ENCODE measurements at places on chromosomes 2 and 18.

- DNase-seq = peak; percentile 35
Measured at GRCh38 chr2:126655500-126656430, at the start of gene GYPC. TSS of gene GYPC (plus strand) at chr2:126656158. CDS start at chr2:126656264, 106 bp downstream.

DNA sequence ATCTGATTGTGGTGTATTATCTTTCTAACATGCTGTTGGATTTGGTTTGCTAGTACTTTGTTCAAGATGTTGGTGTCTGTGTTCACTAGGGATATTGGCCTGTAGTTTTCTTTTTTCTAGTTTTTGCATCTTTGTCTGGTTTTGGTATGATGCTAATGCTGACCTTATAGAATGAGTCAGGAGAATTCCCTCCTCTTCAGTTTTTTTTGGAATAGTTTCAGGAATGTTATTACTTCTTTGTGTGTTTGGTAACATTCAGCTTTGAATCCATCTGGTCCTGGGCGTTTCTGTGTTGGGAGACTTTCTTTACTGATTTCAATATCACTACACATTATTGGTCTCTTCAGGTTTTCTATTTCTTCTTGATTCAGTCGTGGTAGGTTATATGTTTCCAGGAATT, 124.2 kb upstream of the EPB41L5 start:
- DNase-seq = no peak

DNA sequence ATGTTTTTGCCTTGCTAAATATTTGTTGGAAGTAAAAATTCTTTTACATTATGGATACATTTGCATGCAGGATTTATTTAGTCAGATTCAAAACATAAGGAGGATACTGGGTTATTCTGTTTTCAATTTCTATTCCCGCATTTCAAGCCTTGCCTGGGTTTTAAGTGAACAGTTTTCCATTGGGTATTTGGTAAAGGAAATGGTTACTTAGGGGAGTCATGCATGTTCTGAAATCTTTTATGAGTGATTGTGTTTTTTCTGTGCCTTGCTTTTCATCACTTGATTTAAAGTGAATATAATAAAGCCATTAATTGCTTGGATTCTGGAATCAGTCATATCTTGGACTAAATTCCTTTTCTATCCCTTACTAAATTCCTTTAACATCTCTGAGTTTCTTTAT, 12.0 kb upstream of the SP9 start:
- no peak for DNase-seq

DNA sequence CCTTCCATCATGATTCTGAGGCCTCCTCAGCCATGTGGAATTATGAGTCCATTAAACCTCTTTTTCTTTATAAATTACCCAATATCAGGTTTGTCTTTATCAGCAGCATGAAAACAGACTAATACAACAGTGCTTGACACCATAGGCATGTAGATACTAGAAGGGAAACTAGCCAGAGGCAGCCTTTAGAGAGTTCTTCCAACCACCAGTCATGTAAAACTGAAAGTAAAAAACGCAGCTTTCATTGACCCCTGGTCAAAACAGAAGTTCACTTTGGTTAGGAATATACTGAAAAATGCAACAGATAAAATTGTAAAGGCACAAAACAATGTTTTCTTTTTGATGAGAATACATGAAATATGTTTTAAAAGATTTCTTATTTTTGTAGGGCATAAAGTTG, 122.8 kb upstream of the L3MBTL4 start:
- no peak for DNase-seq

GRCh38 chr2:176001281-176001915, 669 bp downstream of the LNPK start:
- peak; percentile 19 for DNase-seq

GRCh38 chr2:58376592-58376991, 135.5 kb upstream of the FANCL start:
- DNase-seq = no peak

- DNase-seq = no peak
Measured at GRCh38 chr2:189369566-189369965, 71.7 kb upstream of the WDR75 start.

DNA sequence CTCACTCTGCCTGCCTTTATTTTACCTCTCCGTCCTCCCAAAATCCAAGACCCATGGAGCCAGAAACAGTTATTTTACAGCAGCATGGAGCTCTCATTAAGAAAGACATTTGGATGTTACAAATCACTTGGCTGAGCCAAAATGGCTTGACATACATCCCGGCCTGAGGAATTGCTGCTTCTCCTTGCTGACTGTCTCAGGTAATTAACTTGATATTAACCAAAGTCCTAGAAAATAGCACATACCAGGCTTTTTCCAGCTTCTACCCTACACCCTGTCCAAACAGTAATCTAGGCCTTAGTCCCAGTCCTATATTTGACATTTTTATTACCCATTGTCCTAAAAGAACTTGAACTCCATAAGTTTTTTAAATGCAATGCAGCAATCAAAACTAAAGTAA, 205.0 kb downstream of the TMX3 start:
- no peak for DNase-seq

- DNase-seq = no peak
Measured at GRCh38 chr18:65671621-65672415, 79.0 kb upstream of the CDH7 start.

DNA sequence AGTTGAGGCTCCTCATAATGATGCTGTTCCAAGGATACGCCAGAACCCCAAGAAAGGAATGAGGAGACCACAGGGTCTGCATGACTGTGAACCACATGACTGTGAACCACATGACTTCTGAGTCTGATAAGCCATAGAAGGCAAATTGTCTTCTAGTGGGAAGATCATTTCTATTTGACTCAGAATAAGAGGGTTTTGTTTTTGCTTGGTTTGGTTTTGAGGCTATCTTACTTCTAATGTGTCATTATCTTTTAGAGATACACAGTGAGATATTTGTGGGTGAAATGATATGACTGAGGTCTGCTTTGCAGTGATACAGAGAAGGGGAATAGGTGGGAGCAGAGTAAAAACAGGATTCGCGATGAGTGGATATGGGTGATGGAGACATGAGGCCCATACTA, 28.9 kb upstream of the BCL2L11 start:
- DNase-seq = no peak

DNA sequence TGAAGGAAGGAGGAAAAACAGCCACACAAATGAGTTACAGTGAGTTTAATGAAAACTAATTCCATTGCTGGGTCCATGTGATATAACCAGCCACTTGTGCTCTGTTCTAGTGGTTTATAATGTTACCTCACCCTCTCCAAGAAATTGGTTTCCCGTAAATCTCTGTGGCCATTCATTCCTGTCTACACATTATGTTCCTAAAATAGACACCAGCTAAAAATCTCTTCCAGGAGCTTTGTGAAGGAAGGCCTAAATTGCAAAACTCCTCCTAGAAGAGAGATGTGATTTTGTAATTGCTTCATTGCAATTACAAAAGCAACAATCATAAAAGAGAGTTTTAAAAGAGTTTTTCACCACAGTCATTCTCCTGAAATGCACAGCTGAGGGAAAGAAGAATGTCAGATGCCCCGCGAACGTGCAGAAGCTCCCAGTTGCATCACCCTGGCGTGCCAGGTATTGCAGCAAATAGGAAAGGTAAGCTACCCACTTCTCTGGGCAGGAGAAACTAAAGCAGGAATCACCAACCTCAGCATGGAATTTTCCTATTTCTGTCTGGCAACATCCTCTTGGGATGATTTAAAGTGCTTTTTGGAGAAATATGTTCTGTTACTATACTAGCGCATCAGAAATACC, 1.7 kb downstream of the SCN1A start:
- DNase-seq = no peak

- no peak for DNase-seq
Measured at GRCh38 chr18:61489334-61489733, 156.1 kb downstream of the CDH20 start.

DNA sequence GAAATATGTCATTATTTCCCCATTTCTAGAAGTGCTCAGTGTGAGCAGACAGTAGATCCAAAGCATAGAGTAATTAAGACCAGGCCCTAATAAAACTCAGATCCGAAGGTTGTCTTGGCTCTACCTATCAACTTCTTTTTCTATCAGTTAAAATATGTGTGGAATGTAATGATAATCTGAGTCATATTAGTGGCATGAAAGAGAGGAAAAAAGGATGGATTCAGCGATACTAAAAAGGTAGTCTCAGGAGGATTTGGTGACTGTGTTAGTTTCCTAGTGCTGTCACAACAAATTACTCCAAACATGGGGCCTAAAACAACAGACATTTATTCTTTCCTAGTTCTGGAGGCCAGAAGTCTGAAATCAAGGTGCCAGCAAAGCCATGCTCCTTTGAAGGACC, 103.7 kb upstream of the NABP1 start:
- no peak for DNase-seq

- no peak for DNase-seq
Measured at GRCh38 chr18:5253910-5254309, 41.6 kb downstream of the ZBTB14 start.

GRCh38 chr18:63801343-63801742, 26.1 kb downstream of the SERPINB7 start:
- DNase-seq = no peak

GRCh38 chr2:186884587-186884986, 35.6 kb upstream of the ZSWIM2 start:
- DNase-seq = no peak

GRCh38 chr2:56626927-56627326, 443.1 kb downstream of the CCDC85A start:
- no peak for DNase-seq

GRCh38 chr2:235054919-235055318, 103.1 kb downstream of the SH3BP4 start:
- no peak for DNase-seq

DNA sequence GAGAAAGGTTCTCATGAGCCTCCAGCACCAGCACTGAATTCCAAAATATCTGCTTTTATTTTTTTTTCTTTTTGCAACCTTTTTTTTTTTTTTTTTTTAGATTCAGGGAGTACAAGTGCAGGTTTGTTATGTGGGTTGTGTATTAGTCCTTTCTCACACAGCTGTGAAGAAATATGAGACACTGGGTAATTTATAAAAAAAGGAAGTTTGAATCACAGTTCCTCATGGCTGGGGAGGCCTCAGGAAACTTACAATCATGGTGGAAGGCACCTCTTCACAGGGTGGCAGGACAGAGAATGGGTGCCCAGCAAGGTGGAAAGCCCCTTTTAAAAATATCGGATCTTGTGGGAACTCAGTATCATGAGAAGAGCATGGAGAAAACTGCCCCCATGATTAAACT, 7.9 kb upstream of the TMX3 start:
- no peak for DNase-seq

DNA sequence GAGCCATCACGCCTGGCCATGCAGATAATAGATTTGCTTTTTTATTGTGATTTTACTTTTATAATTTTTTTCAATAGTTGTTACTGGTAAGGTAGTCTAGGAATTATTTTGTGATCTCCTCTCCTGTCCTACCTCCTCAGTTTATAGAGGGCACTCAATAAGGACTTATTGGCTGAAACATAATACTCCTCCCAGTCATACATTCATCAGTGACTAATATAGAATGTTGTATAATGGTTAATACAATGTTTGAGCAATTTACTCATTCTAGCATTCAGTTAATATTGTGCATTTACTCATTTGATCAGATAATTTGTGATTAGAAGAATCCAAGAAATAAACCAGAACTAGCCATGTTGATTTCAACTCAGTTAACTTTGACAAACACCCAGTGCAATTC, 25.8 kb upstream of the PPP3R1 start:
- DNase-seq = no peak

GRCh38 chr2:103462712-103463111, 700.9 kb downstream of the TMEM182 start:
- DNase-seq = no peak

- no peak for DNase-seq
Measured at GRCh38 chr2:189624648-189625355, 36.5 kb upstream of the ASNSD1 start.

DNA sequence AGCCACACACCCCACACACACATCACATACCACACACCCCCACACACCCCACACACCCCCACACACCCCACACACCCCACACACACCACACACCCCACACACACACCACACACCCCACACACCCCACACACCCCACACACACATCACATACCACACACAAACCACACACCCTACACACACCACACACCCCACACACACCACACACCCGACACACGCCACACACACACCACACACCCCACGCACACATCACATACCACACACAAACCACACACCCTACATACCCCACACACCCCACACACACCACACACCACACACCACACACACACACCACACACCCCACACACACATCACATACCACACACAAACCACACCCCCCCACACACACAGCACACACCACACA, 22.4 kb downstream of the TWIST2 start:
- no peak for DNase-seq

DNA sequence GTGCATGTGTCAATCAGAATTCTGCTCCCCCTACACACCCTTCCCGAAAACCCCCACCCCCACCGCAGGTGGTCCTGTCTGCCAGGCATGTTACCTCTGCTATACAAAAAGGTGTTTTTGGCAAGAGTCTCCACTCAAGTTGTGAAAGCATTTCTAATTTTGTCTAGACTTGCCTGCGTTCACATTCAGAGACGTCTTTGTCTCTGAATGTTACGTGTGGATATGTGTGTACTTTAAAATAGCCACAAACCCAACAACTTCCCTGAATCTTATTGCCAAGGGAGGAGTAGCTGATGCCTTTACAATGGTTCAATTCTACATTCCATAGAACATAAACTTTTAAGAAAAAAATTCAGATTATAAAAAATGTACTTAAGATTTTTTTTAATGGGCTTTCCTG, 66.6 kb downstream of the ITGA4 start:
- DNase-seq = no peak

All from activated effector memory CD4-positive, alpha-beta T cell treated with Interleukin-2 at 50 U/mL for 16 hours (primary cell).